ENCODE measurements at places on chromosomes 1 and 21.
A peak's percentile ranks its signal among the peaks of the same experiment; 100 is the strongest.

- no peak for DNase-seq
Measured at GRCh38 chr1:228415221-228415620, 1.4 kb downstream of the TRIM17 start.

- DNase-seq: no peak
Measured at GRCh38 chr1:217274927-217275654, 355.8 kb downstream of the GPATCH2 start.

- DNase-seq: no peak
Measured at GRCh38 chr1:168031627-168032026, 94.8 kb upstream of the MPC2 start.

GRCh38 chr1:7572654-7573152 lies 198.4 kb upstream of the VAMP3 start:
- no peak for DNase-seq

DNA sequence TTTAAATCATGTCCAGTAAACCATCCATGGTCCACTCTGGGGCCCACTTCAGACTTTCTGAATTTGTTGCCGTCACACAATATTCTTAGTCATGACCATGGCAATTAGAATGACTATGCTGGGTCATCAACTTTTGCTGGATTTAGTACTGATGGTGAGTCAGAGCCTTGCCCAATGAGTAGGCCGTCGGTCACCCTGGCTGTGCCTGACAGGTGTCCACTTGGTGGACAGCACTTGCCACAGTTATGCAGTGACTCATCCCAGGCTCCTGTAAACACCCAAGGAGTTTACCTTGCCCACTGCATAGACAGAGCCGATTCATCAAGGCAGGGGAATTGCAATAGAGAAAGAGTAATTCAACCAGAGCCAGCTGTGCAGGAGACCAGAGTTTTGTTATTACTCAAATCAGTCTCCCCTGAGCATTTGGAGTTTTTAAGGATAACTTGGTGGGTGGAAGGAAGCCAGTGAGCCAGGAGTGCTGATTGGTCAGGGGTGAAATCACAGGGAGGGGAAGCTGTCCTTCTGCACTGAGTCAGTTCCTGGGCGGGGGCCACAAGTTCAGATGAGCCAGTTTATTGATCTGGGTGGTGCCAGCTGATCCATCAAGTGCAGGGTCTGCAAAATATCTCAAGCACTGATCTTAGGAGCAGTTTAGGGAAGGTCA lies 333.8 kb downstream of the PTPRU start:
- no peak for DNase-seq

DNA sequence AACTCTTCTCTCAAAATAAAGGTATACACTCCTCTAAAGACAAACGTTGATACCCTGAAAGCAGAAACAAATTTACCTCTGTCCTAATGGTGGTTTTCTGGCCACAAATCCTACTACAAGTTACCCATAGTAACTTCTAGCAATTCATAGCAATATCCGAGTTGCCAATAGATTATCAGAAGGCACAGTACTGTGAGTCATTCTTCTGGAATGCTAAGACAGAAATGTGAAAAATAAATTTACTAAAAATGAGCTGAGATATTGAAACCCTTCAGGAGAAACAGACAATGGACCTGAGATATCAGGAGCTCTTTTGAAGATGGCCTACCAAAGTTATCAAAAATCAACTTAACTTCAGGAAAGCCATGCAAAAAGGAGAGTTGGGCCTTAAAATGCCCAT lies 715.0 kb upstream of the ADAMTS5 start:
- no peak for DNase-seq

DNA sequence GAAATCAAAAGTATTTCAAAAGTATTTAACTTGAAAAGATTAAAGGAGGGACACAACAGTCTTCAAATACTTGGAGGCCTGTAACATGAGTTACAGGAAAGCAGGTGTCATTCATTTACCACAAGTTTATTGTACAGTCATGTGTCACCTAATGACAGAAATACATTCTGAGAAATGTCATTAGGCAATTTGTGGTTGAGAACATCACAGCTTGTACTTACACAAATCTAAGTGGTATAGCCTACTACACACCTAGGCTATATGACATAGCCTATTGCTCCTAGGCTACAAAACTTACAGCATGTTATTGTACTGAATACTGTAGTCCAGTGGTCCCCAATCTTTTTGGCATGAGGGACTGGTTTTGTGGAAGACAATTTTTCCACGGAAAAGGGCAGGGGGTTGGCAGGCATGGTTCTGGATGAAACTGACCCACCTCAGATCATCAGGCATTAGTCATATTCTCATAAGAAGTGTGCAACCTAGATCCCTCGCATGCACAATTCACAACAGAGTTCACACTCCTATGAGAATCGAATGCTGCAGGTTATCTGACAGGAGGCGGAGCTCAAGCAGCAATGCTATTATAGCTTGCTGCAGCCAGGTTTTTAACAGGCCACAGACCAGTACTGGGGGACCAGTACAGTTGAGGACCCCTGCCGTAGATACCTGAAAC lies 25.0 kb upstream of the PHTF1 start:
- DNase-seq: peak; percentile 31

- DNase-seq: no peak
Measured at GRCh38 chr1:79859212-79859948, 852.9 kb upstream of the ADGRL4 start.

DNA sequence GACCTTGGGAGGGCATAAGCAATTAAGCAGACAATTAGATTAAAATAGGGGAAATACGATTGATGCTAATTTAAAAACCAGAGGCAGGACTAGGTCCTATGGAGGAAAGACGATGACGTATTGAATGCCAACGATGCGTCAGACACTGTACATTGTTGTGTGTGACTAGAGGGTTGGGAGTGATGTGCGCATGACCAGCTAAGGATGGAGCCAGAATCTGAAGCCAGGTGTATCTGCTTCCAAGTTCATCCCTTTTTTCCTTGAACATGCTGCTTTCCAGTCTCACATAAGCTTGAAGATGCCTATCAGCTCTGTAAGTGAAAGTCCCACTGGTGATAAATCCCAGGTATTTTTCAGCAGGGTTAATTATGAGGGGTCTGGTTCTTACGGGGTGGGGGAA lies 576.2 kb downstream of the MATN1 start:
- no peak for DNase-seq

- peak; percentile 45 for DNase-seq
Measured at GRCh38 chr21:44253832-44254710, 7.6 kb downstream of the DNMT3L start.

DNA sequence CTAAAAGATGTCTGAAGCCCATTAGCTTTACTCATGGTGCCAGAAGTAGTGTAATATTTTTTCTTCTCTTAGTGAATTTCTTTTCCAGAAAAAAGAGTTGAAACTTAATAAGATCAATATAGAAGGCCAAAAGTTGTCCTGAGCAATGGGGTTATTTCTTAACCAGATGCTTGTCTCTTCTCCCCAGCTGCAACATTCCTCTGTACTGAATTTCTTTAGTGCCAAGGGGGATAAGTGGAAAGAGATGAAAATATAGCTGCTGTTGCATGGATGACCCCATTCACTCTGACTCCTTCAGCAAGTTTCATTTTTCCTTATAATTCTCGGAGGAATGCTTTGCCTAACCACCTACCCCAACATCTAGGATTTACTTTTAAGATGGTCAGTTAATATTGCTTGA lies 675.0 kb downstream of the USP25 start:
- DNase-seq: no peak

DNA sequence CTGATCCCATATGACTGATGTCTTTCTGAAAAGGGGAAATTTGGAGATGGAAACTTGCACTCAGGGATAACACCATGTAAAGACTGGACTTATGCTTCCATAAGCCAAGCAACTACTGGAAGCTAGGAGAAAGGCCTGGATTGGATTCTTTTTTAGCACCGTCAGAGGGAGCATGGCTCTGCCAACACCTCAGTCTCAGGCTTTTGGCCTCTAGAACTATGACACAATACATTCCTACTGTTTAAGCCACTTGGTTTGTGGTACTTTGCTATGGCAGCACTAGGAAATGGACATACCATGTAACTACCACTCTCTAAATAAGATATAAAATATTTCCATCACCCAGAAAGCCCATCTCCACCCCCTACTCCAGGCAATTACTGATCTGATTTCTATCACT lies 139.7 kb downstream of the CYYR1 start:
- no peak for DNase-seq

DNA sequence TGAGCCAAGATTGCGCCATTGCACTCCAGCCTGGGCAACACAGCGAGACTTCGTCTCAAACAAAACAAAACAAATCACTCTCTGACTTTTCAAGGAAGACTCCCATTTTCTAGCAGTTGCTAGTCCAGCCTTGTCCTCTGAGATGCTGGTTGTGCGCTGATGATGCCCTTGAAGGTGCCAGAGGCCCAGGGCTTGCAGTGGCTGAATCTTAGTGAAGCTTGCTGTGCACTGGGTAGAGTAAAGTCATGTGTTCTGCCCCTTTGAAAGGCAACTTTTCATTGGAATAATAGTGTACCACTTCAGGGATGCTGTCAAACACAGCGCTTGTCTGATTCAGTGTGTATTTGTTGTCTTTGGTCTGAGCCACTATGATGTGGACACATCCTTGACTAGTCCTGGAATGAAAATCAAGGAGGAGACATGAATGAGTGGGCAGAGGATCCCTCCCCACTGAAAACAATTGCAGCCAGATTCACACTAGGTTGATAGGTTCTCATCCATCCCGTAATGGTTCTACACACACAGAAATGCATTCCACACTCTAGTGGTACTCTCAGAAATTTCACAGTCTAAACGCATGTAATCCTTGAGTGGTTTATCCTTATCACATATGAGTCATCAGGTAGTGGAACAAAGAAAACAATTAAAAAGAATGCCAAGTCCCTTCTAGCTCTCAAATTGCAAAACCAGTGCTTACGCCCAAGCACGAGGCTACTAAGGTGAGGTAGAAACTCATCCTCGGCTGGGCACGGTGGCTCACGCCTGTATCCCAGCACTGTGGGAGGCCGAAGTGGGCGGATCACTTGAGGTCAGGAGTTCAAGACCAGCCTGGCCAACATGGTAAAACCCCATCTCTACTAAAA lies 17.8 kb upstream of the TDRD10 start:
- DNase-seq: no peak

- DNase-seq: no peak
Measured at GRCh38 chr1:95108792-95109191, 8.4 kb upstream of the TLCD4 start.

GRCh38 chr1:213817156-213817555 lies 170.6 kb upstream of the PROX1 start:
- no peak for DNase-seq

- DNase-seq: no peak
Measured at GRCh38 chr1:27598902-27599528, 4.9 kb downstream of the AHDC1 start.

DNA sequence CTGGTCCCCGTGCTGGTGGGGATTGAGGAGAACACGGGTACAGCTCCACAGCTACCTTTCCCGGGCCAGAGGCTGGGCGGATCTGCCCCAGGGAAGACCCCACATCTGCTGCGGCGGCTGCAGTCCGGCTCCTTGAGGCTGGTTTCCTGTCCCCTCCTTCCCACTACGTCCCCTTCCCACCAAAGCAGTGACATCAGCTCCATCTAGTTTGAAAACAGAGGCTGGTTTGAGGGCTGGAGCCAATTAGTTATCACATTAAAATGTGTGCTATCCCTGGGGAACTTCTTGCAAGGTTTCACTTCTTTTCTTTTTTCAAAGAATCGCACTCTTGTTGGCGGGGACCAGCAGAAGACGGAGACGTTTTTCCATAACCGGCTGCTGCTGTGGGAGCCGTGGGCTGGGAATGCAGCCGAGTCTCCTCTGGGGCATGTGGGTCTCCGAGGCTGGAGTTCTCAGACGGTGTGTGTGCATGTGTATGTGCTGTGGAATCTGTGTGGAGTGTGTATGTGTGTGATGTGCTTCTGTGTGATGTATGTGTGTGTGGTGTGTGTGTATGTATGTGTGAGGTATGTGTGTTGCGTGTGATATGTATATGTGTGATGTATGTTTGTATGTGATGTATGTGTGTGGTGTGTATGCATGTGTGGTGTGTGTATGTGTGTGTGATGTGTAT lies 8.9 kb upstream of the PCBP3 start:
- DNase-seq: no peak

GRCh38 chr1:78143152-78143551 lies 97.4 kb downstream of the GIPC2 start:
- peak; percentile 2 for DNase-seq

DNA sequence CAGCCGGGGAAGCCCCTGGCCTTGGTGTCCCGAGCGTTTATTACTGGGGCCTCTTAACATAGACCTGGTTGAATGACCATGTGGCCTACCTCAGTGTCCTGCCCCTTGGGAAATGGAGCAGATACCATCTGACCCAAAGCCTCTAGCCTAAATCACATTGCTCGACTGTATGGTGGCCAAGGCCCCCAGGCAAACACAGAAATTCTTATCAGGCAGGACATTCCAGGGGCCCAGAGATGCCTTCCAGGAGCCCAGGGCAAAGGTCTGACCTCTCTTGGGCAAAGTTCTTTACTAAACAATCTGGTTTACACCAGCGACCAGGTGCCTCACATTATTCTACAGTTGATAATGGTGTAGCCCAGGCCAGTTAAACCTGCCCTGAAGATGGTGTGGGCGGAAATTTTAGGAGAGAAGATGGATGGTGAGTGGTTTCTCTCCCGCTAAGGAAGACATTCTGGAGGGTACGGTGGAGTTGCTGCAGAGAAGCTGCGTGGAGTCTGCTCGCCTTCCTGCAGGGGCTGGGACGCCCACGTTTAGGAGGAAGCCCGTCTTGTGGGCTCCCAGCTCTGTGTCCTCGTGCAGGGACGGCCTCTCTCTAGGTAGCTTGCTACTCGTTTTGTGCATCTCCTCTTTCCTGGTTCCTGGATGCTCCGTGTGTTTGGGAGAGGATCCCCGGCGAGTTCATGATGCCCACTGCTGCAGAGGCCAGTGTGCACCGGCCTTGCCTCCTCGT lies 21.2 kb downstream of the AJAP1 start:
- no peak for DNase-seq

DNA sequence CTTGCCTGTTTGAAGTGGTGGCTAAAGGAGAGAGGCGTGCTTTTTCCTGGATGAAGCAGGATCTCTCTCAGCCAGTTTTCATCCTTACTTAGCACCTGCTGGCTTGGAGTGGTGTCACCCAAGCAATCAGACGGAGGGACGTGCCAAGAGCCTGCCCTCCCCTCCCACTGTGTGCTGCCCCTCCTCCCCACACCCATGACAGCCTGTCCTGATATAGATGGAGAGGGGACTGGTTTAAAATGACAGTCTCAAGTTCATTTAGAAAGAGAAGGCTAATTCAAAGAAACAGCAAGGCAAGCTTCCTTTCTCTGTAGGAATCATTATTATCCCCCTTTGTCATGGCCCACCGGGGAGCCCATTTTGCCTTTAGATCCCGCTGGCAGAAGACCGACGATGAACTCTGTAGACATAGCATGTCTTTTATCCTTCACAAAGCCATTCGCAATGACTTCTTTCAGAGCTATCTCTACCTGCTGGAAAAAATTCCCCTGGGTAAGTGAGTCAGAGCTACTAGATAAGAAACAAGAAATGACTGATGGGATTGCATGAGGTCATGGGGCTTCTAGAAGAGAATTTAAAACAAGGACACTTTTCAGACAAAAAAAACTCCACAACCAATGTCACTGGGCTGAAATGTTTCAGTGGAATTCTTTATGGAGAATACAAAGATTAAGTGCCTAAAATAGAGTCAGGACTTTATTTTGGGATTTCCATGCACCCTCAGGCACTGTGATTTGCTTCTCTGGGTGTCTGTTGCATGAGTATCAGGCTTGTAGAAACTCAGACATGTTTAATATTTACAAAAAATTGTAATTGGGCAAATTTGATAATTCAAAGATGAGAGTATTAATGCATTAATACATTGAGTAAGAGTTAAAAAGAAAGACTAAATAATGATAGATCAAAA lies at the start of gene NTMT2:
NTMT2 (plus strand) TSS at position 190 of the 907 bp plus-strand sequence; CDS start at position 339, 149 bp downstream.
- DNase-seq: no peak

GRCh38 chr1:224632381-224632871 lies 16.3 kb downstream of the CNIH3 start:
- no peak for DNase-seq

GRCh38 chr1:177171536-177172123 lies 872 bp downstream of the BRINP2 start:
- DNase-seq: no peak
